Stimulated activated CD4-positive, alpha-beta T cell treated with anti-CD3 and anti-CD28 coated beads, Interleukin-1b, Interleukin-23, amount 100 ng/mL, for 24 hours (primary cell): ENCODE measurements at places on chromosomes 5 and 9.

DNA sequence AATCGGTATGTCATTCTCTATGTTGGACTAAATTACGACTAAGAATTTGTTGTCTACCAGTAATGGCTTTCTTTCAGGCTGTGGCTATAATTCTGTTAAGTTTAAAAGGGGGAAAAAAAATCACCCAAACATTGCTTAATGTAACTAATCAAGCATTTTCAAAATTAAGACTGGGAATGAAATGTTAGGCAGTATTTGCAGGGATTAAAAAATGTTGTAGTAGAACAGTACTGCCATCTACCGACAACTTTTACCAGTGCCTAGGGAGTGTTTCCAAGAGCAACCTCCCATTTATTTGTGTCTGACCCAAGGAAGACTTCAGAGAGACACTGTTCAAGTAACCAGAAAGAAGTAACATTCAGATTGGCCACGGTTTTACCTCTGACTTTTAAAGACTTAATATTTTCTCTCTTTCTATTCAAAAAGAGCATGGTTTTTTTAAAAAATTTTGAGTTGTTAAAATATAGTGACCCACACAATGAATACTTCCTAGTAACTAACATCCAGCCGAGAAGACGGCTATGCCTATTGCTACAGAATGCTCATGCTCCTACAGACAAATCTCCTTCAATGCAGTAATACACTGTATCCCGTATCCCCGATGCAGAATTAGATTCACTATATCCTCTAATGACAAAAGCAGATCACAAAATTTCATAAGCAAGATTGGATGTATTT, 92.4 kb downstream of the ARL15 start:
- no peak for DNase-seq

DNA sequence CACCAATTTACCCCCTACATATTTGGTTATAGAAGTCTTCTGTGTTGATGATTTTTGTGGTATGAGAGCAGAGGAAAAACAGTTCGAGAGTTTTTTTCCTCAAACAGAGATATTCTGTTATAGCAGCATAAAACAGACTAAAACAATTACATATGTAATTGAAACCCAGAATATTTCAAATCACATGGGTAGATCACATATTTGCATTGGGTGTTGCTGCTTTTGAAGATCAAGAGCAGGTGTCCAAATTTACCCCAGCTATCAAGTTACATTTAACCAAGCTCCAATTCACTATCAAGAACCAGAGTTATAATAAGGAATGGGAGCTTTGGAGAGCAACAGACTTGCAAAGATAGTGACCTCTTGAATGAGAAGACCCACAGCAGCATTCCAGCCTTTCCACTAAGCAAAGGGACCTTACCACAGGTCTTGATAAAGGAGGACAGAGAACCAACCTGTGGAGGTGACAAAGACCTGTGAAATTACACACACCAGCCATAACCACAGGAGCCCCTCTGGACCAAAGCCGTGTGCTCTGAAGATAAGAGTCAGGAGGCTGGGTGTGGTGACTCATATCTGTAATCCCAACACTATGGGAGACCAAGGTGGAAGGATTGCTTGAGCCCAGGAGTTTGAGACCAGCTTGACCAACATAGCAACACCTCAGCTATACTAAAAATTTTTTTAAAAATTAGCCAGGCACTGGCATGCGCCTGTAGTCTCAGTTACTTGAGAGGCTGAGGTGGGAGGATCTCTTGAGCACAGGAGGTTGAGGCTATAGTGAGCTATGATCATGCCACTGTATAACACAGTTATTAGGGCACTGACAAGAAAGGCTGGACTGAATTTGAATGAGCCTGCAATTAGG, 4.0 kb upstream of the CCL28 start:
- DNase-seq: no peak

DNA sequence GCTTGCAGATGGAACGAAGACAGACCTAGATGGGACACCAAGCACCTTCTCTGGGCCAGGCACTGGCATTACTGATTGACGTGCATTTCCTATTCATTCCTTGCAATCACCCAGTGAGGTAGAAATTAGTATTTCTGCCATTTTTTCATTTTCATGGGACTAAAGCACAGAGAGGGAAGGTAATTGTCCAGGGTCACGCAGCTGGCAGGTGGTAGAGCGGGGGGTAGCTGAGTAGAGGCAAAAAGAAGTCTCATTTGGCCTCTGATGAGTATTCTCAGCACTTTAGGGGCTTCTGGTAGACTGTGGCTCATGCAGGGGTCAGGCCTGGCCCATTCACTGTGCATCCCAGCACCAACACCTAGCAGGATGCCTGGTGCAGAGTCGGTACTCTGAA, 19.5 kb upstream of the DUSP1 start:
- DNase-seq: no peak

GRCh38 chr5:115471345-115472063, 73.1 kb downstream of the FEM1C start:
- DNase-seq: no peak

DNA sequence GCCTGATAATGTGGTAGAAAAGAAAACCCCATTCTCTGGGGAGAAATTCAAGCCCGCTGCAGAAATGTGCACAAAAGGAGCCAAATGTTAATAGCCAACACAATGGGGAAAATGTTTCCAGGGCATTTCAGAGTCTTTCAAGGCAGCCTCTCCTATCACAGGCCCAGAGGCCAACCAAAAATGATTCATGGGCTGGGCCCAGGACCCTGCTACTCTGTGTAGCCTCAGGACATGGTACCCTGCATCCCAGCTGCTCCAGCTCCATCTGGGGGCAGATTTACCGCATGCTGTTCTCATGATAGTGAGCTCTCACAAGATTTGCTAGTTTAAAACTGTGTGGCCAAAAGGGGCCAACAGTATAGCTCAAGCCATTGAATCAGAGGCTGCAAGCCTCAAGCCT, 41.1 kb downstream of the RAPGEF6 start:
- no peak for DNase-seq

- DNase-seq: no peak
Measured at GRCh38 chr9:118896324-118897000, 472.8 kb downstream of the BRINP1 start.

DNA sequence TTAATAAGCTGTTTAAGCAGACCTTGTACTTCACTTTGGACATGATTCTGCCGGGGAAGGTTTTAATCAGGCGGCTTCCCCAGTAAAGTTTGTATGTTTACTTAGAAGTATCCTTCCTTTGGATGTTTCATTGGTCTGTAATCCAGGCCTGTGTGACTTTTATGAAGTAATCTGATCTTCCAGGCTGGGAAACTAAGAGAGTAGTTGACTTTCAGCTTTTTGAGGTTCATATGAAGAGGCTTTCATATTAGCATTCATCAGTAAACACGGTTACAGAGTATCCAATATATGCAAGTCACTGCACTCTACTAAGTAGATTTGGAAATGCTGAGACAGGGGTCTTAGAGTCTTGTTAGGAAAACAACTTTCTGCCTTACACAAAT, 1.1 kb downstream of the DNAJC21 start:
- no peak for DNase-seq

- no peak for DNase-seq
Measured at GRCh38 chr9:127035423-127035822, 87.0 kb downstream of the ANGPTL2 start.

GRCh38 chr5:56769875-56770604, 45.3 kb upstream of the MAP3K1 start:
- DNase-seq: no peak

DNA sequence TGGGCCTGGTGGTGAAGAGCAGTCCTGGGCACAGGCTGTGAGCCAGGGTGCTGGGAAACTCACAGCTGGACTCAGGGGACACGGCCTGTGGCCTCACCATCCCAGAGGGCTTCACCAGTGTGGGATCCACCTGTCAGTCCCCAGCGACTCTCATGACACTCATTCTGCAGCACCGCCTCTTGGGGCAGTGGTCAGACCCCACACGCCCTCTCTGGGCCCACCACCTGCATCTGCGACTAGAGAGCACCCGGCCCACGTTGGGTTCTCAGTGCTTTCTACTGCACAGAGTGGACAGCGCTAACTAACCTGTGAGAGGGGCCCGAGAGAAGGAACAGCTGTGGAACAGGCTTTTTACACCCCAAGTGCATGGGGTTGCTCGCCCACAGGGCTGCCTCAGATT, 45.8 kb upstream of the GARNL3 start:
- no peak for DNase-seq

DNA sequence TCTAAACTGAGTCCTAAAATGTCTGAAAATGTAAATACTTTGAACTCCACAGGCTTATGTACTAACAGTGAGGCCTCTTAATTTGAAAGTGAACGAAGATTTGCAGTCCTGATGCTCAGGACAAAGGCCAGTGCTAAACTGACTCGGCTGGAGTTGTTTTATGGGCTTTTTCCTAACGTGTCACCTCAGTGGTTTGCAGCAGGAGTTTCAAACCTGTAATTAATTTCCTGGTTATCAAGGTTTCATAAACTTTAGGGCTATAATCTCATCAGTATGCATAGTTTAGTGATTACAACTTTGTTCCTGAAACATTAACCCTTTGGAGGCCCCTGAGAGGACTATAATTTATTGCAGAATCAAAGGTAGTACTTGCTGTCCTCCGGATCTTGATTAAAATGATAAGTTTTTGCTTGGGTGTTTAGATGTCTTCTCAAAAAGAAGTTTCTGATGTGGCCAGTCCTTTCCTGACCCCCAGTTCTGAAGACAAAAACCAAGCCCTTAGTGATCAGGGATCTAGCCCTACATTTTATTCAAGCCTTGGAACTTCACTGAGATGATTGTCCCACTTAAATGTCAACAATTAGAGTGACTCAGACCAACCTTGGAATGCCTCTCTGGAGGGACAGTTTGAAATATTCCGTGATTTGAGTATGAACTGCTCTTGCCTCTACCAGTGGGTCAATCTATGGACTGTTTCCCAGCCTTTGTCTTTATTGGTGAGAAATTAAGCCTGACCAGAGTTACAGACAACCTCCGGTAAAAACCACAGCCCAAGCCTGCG, 11.1 kb upstream of the S100Z start:
- DNase-seq: no peak

- no peak for DNase-seq
Measured at GRCh38 chr5:97560599-97560993, 377.5 kb upstream of the RIOK2 start.

- no peak for DNase-seq
Measured at GRCh38 chr9:89664010-89664409, 59.2 kb downstream of the GADD45G start.

DNA sequence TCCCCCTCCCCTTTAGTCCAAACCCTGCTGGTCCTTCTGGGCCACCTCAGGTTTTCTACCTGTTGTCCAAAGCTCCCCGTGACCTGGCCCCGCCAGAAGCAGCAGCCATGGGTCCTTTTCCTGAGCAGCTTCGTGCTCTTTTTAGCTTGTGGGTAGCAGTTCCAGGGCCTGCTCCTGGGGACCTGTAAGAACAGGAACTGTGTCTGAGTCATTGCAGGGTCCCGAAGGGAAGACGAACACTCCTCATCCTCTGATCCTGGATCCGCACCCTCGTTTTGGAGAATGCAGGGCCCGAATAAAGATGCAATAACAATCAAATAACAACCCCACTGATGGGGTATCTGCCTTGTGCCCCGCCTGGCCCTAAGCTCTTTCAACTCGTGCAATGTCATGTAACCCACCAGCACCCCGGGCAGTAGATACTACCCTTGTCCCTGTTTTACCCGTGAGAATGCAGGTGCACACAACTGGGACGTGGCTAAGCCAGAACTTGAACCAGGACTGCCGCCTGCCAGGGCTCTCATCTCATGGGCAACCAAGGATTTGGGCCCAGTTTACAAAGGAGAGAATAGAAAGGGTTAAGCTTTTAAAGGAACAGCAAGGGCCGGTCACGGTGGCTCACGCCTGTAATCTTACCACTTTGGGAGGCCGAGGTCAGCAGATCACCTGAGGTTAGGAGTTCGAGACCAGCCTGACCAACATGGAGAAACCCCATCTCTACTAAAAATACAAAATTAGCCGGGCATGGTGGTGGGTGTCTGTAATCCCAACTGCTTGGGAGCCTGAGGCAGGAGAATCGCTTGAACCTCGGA, 33.2 kb downstream of the NEK6 start:
- DNase-seq: no peak

DNA sequence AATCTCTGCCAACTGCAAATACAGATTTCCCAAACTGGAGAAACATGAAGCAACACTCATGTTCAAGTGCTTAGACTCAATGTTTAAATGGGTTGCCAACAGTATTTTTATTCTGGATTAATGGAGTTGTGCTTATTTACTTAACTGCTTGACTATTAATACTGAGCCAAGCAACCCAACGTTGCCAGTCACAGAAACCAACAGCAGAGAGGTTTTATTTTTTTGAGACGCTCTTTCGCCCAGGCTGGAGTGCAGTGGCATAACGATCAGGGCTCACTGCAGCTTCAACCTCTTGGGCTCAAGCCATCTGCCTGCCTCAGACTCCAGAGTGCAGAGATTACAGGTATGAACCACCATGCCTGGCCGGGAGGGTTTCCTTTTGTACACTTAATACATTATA, 8.5 kb upstream of the TMEM268 start:
- DNase-seq: no peak

- no peak for DNase-seq
Measured at GRCh38 chr5:171633776-171634470, 151.7 kb upstream of the SMIM23 start.

- DNase-seq: no peak
Measured at GRCh38 chr5:59628062-59628828, 265.3 kb downstream of the PDE4D start.

GRCh38 chr5:164051745-164052144, 546.3 kb downstream of the MAT2B start:
- no peak for DNase-seq

DNA sequence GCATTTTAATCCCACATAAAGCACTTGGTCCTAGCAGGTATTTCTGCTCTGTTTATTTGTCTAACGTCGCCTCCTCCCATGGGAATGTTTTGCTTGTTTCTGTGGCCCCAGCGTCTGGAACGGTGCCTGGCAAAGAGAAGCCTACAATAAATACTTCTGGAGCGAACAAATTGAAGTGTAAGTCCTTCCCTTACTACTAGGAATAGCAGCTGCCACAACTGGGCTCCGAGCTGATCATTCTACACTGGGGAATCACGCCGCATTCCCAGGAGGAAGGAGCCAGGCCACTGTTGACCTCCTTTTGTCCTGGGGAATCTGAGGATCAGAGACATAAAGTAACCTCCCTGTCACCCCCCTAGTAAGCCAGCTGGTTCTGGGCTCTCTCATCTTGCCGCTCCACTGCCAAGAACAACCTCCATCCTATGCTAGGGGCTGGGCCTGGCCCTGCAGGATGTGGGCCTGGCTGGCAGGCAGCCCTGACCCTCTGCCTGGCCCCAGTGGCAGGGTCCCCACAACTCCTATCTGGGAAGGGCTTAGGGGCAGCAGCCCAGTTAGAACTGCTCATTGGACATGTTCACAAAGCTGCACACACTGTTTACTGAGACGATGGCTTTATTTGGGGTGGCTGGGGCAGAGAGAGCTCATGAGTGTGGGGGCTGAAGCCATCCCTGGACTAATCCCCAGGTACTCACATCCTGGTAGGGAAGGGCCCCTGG, 82.8 kb downstream of the GTF3C4 start:
- DNase-seq: no peak
